ENCODE measurements at places on chromosomes 3 and 15.

GRCh38 chr3:87503900-87504498 lies 227.6 kb upstream of the POU1F1 start:
- peak; percentile 17 for DNase-seq

GRCh38 chr15:39784638-39785037 lies 2.0 kb upstream of the FSIP1 start:
- DNase-seq: no peak

GRCh38 chr3:44342176-44342790 lies 3.7 kb downstream of the TCAIM start:
- peak; percentile 35 for DNase-seq

GRCh38 chr3:196599734-196600128 lies 31.3 kb downstream of the FBXO45 start:
- no peak for DNase-seq

GRCh38 chr15:101481917-101482525 lies 7.5 kb downstream of the PCSK6 start:
- no peak for DNase-seq

GRCh38 chr15:80317389-80318182 lies 65.6 kb upstream of the CTXND1 start:
- no peak for DNase-seq

DNA sequence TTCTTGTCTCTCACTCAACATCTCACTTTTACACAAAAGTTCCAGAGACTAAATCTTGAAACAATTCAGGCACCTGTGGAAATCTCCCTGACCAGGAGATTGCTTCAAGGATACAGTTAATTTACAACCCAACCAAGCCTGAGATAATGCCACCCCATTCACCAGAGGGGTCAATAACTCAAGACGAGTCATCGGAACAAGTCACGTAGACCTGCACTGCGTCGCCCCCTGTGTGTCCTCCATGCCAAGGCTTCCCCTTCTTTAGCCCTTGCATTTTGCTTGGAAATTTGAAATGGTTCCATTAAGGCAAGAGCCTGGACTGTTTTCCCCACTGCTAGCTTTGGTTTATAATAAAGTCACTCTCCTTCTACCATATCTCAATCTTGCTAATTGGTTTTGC lies 129.0 kb upstream of the NEO1 start:
- no peak for DNase-seq

GRCh38 chr15:93126148-93126547 lies 37.1 kb upstream of the RGMA start:
- DNase-seq: no peak

DNA sequence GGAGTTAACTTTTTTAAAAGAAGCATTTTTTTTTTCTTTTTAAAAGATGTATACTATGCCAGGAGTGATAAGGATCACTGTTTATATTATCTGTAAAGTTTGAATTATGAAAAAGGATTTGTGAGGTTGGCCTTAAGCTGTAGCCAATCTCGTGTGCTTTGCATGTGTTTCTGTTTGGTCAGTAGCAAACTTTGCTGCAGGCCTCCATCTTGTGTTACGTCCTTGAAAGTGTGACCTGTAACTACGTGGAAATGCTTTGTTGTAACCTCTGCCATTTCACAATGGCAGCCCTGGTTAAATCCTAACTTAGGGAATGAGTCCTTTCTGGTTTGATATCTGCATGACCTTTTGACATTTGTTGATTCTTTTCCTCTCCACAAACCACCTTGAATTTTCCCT lies 1345.6 kb downstream of the NSUN3 start:
- DNase-seq: no peak

DNA sequence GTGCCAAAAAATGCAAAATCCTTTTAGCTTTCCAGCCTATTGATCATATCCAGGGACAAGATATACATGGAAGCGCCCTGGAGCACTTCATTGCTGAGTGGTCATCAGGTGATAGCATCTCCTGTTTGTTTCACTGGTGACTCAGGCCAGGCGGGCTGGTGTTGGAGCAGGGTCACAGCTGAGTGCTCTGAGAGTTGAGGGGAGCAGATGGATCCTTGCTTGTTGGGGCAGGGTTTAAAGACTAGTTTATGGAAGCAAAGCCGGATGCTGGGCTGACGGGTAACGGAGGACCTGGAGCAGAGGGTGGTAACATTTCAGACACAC lies 405.0 kb upstream of the TPM1 start:
- no peak for DNase-seq

DNA sequence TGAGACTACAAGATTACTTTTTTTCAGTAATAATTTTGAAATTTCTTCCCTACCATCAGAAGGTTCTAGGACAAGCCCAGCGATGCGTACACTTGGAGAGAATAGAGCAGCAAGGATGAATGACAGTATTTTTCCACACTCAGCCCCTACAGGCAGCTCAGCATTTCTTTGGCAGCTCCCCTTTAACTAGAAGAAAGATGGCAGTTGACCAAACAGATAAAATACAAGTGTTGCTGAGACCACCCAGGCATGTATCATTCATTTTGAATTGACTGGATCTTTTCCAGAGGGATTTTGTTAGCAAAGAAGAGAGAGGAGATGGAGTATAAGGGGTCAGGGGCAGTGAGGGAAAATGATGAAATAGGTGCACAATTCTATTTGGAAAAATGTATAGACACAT lies 761.3 kb downstream of the AGBL1 start:
- no peak for DNase-seq

GRCh38 chr3:193129607-193130006 lies 111.4 kb upstream of the PLAAT1 start:
- DNase-seq: no peak

DNA sequence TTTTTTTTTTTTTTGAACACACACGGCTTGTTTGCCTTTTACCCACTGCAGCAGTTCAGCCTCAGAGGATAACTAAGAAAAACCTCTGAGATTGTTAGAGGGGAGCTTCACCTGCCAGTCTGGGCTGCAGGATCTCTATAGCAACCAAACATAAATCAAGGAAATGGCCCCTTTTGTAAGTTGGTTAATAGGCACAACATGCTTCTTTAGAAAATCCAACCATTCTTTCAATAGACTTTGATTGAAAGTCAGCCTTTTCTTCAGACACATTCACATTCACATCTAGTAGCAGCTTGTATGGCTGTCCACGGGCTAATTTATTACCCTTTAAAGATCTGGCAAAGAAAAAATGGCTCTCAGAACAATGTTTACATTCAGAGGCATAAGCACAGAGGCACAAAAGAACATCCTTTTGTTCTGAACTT lies 136.6 kb upstream of the RARB start:
- DNase-seq: peak; percentile 37

DNA sequence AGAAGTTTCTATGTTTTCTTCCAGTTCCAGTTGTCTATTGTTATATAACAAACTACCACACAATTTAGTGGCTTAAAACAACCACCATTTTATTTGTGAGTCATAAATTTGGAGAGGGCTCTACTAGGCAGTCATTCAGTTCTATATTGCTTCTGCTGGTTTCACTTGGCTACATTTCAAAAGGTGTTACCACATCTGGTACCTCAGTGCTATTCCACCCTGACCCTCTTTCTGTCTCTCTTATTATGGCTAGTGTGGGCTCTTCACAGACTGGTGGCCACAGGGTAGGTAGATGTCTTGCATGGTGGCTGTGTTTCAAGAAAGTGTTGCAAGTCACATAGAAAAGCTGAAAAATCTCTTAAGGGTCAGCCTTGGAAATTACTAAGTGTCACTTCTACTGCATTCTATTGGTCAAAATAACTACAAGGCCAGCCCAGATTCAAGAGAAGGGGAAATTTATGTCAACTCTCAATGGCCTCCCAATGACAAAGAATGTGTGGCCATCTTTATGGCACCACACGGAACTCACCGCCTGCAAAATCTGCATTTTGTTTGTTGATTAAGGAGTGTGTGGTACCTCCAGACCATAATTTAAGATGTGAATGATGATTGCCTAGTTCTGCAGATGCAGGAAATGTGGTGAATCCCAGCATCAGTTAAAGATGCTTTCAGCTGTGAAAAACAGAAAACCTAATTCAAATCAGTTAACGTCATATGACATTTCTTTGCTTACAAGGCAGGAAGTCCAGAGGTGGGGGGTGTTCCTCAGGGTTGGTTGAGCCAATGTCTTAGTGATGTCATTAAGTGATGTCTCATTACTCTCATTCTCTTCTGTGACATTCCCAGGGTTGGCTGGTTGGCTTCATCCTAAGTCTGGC lies 105.8 kb upstream of the RASGRP1 start:
- no peak for DNase-seq

DNA sequence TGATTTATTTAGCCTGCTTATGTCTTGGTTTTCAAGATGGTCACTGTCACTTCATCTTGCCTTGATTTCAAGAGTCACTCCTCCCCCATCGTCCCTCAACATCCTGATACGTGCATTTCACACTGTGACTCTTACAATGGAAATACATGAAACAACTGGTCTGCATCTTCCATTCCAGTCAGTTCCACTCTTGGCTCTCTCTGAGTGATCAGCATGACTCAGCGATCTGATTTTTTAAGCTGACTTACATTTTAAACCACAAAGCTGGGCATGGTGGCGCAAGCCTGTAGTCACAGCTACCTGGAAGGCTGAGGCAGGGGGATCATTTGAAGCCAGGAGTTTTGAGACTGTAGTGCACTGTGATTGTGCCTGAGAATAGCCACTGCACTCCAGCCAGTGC lies 271.2 kb upstream of the ROPN1 start:
- DNase-seq: no peak

DNA sequence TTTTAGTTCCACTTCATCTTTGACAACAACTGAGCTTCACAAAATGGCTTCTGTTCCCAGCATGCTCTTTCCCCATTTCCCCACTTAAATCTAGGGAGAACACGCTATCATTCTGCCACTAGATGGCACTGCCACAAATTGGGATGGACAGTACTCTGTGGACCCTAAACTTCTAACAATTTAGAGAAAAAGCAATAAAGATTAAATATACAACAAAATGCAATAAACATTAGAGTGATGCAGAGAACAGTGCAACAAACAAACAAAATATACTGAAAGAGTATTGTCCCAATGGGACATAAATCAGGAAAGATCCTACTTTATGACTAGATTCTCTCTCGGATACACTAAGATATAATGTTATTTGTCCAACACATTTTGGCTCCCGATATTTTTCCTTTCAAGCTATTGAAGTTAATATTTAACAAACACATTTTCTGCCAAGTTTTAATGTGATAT lies 169.7 kb upstream of the TMCO5A start:
- DNase-seq: no peak

GRCh38 chr3:130341388-130341787 lies 4.1 kb upstream of the COL6A5 start:
- no peak for DNase-seq

- no peak for DNase-seq
Measured at GRCh38 chr3:114212646-114213045, 24.7 kb downstream of the ZNF80 start.

GRCh38 chr3:58266577-58266976 lies 29.0 kb downstream of the ABHD6 start:
- no peak for DNase-seq

DNA sequence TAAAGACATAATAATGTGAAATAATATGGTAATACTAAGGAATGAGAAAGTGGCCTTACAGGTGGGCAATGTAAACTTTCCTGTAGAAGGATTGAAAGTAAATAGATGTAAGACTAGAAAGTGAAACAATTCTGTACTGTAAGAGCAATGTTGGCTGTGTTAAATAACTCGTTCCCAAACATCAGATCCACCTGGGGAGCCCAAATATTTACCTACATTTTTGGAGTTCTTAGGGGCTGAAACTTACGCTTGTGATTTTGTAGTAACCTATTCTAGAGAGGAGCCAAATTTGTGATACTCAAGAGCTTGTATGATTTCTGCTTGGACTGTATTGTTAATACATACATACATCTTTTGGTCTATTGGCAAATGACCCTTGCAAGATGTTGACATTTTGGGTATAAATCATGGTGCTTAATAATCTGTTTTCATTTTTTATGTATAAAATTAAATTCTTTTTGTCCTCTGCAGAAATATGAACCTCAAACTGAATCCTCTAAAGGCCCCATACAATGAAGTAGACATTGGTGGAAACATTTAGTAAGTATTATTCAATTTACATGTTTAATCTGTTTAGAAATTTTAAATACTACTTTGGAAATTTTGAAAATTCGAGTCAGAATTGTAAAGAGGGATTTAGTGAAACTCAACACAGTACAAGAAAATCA lies 8.5 kb upstream of the CHD2 start:
- no peak for DNase-seq

DNA sequence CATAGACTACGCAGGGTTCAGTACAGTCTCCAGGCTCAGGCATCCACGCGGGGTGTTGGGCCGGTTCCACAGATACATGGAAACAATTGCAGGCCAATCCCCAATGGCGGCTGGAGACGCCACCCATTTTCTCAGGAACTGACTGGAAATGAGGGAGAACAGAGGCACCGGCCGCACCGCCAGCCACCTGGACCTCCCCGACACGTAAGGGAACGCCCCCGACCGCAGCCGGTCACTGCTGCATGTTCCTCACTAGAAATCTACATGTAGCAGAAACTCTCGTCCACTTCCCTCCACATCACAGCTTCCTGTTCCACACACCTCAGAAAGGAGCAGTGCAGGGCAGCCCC lies 29.2 kb downstream of the CYFIP1 start:
- no peak for DNase-seq

- no peak for DNase-seq
Measured at GRCh38 chr3:169147238-169148008, 516.1 kb downstream of the MECOM start.

DNA sequence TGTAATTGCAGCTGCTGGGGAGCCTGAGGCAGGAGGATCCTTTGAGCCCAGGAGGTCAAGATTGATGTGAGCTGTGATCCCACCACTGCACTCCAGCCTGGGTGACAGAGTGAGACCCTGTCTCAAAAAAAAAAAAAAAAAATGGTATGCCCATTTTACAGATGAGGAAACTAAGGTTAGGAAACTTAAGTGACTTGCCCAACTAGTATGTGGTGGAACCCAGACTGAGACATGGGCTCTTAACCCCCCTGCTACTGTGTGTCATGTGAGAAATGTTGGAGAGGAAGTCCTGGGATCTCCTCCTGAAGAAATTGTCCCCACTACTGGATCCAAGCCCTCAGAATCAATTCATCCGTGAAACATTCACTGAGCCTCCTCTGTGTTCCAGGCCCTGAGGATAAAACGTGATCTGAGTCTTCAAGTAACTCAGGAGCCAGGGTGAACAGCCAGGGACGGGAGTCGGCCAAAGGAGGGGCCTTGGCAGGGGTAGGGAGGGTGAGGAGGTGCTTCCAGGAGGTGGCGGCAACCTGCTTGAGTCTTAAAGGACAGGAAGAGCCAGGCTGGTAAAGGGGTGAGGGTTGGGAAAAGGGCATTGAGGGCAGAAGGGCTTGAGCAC lies 19.6 kb upstream of the RNU6-1 start:
- no peak for DNase-seq

GRCh38 chr3:122661633-122662032 lies 19.0 kb upstream of the PARP14 start:
- no peak for DNase-seq
